ENCODE measurements at places on chromosomes 7 and 10.

DNA sequence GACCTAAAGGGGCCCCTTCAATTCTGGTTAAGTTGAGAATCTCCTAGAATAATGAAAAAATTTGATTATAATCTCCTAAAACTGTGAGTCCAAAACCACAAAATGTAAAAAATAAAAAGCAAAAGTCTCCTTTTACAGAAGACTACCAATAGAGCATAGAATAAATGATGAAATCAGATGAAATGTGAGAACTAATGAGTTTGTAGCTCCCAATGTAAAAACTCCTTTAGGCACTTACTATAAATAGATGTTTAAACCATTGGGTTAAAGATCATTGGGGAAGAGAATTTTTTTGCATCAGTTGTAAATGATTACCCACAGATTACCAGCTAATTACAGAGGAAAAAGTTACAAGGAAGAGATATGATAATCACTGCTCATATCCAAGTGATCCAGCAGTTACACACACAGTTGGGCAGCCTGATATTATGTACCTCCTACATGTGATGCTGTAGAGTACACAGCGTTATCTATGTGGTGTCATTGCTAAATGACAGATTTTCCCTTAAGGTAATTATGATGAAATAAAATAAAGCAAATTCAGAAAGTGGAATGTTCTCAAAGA lies 282.7 kb upstream of the SEMA3D start:
- DNase-seq = no peak

DNA sequence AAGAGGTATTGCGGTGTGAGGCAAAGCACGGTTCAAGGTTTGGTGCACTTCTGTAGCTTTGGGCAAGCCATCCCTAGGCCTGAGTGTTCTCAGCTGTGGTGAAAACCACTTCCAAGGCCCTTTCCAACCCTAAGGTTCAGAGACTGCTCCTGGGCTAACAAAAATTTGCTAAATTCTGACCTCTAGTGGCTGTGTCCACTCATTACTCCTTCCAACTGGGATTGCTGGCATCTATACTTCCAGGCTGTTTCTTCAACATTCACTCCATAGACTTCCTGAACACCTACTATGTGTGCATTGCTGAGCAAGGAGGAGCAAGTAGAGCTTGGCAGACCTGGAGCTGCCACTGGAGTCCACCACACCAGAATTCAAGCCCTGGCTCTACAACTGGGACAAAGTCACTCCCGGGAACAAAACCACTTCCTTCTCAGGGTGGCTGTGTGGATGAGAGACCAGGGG lies 29.3 kb upstream of the SH3PXD2A start:
- DNase-seq = no peak

DNA sequence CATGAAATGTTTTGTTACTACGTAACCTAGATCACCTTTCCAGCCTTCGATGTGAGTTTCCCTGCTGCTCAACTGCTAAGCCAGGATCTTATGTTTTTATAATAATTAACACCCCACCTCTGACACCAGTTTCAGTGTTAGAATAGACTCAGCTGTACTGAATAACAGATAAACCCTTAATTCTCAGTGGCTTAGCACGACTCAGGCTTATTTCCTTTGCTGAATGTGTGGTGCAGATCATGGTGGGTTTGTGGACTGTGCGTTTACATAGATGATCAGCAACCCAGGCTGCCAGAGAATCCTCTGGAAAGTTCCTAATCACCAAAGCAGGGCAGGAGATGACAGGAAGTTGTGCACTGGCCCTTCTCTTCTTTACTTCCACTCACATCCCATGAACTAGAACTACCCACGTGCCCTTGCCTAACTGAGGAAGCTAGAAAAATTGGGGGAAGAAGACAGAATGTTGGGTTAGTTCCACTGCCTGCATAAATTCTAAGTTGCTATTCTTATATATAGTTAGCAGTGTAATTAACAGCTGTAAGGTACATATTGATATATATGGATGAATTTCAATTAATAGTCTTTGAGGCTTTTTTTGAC lies 111.8 kb downstream of the MAPK8 start:
- DNase-seq = no peak

DNA sequence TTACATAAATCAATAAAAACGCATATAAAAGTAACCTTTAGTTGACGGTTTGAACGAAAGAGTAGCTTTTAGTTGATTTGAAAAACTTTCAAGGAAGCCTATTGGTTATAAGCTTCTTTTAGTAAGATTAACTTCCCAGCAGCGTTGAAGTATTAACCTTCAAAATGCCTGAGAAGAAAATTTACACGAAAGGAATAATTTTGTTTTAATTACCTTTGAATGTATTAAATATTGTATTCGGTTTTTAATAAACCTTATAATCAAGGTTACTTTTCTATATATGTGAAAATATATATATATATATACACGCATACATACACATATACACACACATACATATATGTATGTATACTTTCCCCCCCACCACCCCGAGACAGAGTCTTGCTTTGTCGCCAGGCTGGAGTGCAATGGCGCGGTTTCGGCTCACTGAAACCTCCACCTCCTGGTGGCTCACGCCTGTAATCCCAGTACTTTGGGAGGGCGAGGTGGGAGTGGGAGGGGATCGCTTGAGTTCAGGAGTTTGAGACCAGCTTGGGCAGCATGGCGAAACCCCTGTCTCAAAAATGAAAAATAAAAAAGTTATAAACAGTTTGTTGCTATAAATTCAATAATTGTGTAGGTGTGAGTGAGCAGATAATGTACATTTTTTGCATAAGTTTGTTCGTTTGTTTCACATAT lies 57.6 kb upstream of the EZH2 start:
- DNase-seq = no peak

GRCh38 chr7:67823345-67823744 lies 826.7 kb downstream of the TYW1 start:
- no peak for DNase-seq

All from stimulated activated CD4-positive, alpha-beta T cell treated with anti-CD3 and anti-CD28 coated beads, TNF-alpha, amount 100 ng/mL, for 1 hour (primary cell).